KBM-7 (cell line): ENCODE measurements at places on chromosomes 4 and X.
A peak's percentile ranks its signal among the peaks of the same experiment; 100 is the strongest.

- no peak for DNase-seq
These were observed 593 bp downstream of the NPY1R start for GRCh38 chr4:163331629-163332376.

GRCh38 chrX:144042271-144042670 is 158.4 kb downstream of the UBE2NL start:
- DNase-seq, result no peak

DNA sequence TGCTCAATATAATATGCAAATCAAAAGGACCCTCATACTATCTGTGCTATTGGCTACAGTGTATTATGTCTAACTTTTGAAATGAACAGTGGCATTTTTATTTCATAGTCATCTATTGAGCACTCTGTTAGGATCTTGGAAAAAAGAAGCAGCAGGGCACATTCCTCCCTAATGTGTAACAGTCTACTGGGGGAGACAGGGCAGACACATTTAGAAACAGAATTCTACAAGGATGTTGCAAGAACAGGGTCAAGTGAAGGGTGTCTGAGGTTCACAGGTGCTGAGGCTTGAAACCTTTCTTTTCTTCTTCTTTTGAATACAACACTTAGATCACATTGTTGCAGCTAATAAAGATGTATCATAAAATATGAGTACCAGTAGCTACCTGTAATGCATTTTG is 129.7 kb upstream of the SLC4A4 start:
- no peak for DNase-seq

GRCh38 chr4:86947501-86948120 is 12.8 kb downstream of the AFF1 start:
- no peak for DNase-seq

DNA sequence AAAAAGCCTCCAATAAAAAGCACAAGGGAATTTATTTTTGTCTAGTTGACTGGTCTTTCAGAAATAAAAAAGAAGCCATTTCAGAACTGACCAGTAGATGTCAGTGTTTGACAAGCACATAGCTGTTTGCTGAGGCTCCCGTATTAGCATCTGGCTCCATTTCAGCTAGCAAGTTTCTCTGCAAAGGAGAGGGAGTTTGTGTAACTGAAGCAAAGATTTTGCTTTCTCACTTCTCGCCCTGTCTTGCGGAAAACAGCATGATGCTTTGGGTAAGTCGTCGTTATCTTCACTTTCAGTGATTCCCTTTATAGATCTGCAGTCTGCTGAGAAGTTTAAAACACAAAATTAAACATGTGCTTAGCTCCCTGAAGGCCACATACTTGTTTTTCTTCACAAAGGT is 85.5 kb downstream of the CT47B1 start:
- DNase-seq, result peak; percentile 79

DNA sequence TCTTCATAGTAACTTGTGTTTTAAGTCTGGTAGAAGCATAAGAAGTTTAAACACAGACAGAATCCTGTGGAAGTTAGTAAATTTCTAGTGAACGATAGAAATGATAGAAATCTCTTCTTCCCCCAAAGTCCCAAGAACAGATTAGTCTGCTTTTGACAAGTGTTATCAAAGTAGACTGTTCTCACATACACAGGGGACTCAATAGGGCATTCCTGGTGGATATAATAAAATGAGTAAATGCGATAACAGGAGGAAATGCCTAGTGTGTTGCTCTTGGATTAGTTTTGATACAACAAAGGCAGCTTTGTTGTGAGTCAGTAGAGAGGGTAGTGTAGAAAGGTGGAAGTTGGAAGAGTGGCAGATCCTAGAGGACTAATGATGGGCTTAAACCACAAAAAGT is 43.5 kb downstream of the CLCN3 start:
- no peak for DNase-seq

DNA sequence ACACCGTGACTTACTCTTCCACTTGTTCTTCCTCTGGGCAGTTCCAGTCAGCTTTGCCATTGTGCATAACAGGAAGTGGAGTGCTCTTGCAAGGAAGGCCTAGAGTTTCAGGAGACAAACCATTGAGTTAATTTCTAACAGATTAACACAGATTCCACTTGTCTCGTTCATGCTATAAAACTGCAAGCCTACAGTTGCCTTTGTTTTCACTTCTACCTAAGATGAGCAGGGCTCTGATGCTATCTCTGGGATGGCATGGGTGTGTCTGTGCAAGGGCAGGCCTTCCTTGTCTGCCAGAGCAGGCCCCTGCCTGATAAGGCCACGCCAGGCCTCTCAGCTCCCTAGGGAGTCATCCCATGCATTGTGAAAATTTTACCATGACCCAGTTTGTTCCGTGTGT is 67.7 kb upstream of the PGRMC2 start:
- no peak for DNase-seq

DNA sequence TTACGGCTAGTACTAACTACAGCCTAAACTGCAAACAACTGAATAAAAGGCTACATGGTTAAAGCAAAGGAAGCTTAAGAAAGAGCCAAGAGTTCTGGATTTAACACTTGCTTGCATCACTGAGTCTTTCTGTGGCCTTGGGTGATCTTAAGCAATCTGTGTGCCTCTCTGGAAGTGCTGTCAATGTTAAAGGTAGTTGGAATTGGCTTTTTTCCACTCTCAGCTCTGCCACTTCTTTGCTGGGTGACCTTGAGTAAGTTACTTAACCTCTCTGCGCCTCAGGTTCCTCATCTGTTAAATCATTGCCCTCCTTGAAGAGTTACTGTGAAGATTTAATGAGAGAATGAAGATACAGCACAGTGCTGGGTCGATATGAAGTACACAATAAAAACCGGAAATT is 15.7 kb downstream of the SLC2A9 start:
- no peak for DNase-seq

DNA sequence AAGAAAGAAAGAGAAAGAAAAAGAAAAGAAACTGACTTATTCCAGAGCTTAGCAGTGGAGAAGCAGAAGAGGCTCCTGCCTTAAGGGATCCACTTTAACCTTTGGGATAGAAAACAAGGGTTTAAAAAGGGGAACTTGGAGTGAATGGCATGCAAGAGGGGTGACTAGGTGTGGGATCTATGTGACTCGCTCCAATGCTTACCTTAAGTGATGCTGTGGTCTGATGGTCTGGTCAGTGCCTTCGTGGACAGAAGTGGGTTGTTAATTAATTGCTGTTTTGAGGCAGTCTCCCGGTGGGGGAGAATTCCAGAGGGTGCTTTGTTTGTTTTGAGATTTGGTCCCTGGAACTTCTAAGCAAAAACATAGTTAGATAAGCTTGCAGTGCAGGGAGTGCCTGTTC is 21.1 kb upstream of the RHOXF1 start:
- DNase-seq, result no peak

DNA sequence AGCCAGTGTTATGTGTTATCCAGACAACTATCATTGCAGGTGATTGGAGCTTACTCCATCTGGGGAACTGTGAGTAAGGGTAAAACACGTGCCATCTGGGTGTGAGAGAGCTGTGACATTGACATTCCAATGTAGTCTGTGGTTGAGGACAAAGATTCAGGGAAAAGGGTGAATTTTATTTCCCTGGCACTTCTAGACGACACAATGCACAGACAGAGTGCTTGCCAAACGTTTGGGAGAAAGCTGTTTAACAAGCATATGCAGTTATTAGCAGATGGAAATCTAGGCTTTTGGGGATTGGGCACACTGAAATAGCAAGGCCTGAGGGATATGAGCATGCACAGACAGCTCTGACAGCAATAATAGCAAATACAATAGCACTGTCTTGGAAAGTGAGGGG is 21.3 kb upstream of the CTSO start:
- DNase-seq, result no peak

GRCh38 chr4:163462556-163462955 is 11.0 kb downstream of the TKTL2 start:
- DNase-seq, result no peak

GRCh38 chr4:10204401-10205058 is 87.9 kb upstream of the WDR1 start:
- no peak for DNase-seq

- DNase-seq, result no peak
These were observed 20.8 kb upstream of the MANBA start for GRCh38 chr4:102781570-102781969.

DNA sequence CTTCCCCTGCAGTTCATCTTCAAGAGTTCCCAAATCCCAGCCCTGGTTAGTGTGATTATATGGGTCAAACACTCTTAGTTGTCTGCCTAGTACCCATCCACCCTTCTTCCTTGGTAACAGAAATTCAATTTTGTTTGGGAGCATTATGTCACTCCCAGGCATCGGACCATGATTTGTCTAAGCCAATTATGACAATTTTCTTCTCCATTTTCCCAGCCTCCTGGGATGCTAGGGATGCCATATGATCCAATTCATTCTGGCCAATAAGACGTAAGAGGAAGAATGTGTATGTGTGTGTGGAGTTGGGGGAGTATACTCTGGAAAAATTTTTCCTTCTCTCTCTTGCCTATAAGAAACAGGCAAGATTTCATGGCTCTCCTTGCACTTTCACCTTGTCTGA is 465.9 kb downstream of the MID1IP1 start:
- no peak for DNase-seq

GRCh38 chr4:59608466-59608865 is 1591.7 kb upstream of the ADGRL3 start:
- no peak for DNase-seq

DNA sequence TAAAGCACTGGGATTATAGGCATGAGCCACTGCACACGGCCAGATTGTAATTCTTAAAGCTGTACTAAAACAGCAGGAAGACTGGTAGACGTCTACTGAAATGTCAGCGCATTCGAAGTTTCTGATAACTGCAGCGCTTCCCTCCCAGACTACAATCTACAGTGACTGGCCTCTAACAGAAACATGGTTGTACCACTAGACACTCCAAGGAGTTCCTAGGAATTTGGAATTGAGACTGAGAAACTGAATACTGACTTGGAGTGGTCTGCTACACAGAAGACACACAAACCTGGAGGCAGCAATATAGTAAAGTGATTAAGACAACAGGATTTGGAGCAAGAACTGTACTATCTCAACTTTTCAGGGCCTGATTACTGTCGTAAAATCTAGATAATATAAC is 937 bp downstream of the HELQ start:
- DNase-seq, result no peak

DNA sequence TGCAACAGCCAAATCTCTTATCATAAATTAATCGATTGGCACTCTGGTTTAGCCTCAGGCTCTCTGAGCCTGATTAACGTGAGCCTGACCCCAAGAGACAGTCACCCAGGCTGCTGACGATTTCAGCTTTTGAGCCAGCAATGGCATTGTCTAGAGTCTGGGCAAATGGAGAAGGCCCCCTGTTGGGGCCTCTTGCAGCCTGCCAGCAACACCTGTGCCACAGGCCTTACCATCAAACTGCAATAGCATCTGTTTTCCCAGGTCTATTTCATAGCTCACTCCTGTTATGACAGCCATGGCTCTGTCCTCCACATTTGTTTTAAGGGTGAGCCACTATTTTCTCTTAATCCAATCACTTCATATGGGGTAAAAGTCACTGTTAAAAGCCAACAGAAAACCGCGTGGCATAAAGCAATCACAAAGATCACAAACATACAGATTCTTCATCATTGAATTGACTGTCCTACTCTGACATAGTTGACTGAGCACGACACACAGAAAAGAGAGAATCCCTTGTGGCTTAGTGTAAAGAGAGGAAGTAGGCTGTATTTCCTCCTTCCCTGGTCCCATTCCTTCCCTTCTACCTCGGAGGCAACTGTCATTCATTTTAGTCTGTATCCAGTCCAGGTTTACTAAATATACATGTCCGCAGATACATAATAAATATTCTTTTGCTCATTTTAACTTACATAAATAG is 47.8 kb downstream of the SLC9A7 start:
- DNase-seq, result peak; percentile 61

GRCh38 chr4:100936661-100937375 is 410.5 kb downstream of the PPP3CA start:
- no peak for DNase-seq

DNA sequence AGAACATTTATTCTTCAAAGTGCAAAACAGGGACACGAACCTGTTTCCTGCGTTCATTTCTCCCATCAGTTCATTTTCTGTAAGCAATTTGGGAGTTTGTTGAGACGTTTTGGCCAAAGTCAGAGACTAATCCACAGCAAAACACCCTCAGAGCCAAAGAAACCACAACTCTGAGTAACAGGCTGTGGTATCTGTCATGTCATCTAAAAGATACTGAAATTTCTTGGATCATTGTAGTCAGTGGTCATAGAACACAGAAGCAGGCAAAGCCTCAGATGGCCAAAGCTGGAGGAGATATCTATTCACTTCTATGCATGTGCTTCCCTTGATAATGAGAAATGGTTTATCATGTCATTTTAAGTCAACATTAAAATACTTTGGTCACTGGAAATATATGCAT is 485.6 kb upstream of the GALNT7 start:
- DNase-seq, result no peak

- DNase-seq, result no peak
These were observed 452.9 kb upstream of the EPHA5 start for GRCh38 chr4:66123190-66123589.

DNA sequence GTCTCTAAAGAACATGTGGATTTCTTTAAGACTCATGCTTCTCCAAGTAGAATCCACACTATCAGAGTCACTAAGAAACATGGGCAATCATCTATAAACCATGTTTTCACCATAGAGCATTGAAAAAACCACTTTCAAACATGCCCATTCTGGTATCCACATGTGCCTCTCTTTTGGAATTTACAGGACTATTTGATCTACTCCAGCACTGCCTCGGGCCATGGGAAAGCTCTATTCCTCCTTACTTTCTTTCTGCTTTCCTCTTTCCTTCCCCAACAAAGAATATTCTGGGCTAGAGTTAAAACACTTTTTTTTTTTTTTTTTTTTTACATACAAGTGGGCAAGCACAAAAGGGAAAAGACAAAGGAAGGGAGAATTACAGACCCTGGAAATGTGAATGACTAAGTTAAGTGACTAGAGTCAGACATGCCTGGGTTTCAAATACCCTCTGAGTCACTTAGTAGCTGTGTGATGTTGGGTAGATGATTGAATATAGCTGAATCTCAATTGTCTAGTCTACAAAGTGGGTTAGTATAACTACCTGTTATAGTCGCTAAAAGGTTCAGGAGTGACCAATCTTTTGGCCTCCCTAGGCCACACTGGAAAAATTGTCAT is 847.7 kb upstream of the INTU start:
- no peak for DNase-seq

GRCh38 chr4:173169178-173169427 is 492 bp downstream of the GALNT7 start:
- no peak for DNase-seq

DNA sequence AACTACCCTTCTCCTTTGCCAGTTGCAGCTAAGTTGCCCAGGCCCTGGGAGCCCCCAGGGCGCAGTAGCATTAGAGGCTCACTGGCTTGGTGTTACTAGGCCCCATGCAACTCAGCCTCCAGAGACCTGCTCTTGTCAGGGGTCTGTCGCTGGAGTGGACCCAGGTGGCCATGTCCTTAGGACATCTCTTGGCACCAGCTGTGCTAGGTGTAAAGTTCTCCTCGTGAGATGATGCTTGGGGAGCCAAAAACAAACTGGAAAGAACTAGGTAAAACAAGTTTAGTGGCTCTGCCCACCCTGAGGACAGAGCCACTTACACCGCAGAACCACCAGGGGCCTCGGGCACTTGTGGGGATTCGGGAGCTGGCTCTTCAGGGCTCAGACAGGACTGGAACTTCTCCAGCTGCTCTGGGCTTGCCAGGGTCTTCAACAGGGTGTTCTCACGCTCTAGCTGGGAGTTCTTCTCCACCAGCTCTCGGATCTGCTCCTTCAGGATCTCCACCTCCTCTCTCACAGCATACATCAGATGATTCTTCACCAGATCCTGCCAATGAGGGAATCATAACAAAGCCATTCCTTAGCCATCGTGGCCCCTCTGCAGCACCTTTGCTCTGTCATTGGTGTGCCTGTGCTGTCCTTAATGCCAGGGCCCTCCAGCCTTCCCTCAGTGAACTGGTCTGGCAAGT is 61.2 kb downstream of the TSC22D3 start:
- DNase-seq, result no peak

- DNase-seq, result peak; percentile 74
These were observed 190.8 kb downstream of the TSPAN5 start for GRCh38 chr4:98467627-98468072.
